Mesenteric fat pad (tissue), 1 donor: ENCODE measurements at places on chromosomes 2 and 18. TPM values are rescaled to one million over a fixed set of nuclear protein-coding genes. Genes with fewer than 3 reads are reported as not detected.

TMEM17 gene
- 1.4 TPM for total RNA-seq

MZT2A gene
- total RNA-seq, result 37.3 TPM

C1GALT1C1L gene
- 2.5 TPM for total RNA-seq

CASP10 gene
- 10.7 TPM for total RNA-seq

ALPI gene
- total RNA-seq, result 0.71 TPM

GPBAR1 gene
- 34.8 TPM for total RNA-seq

SPDYA gene
- total RNA-seq, result 2.0 TPM

CLIP4 gene
- total RNA-seq, result 48.2 TPM

SRD5A2 gene
- 0.06 TPM for total RNA-seq

GRB14 gene
- total RNA-seq, result 21.7 TPM

TXNDC2 gene
- 0.22 TPM for total RNA-seq
